NCI-H2171 (cell line): ENCODE measurements at places on chromosomes 5 and 9.

DNA sequence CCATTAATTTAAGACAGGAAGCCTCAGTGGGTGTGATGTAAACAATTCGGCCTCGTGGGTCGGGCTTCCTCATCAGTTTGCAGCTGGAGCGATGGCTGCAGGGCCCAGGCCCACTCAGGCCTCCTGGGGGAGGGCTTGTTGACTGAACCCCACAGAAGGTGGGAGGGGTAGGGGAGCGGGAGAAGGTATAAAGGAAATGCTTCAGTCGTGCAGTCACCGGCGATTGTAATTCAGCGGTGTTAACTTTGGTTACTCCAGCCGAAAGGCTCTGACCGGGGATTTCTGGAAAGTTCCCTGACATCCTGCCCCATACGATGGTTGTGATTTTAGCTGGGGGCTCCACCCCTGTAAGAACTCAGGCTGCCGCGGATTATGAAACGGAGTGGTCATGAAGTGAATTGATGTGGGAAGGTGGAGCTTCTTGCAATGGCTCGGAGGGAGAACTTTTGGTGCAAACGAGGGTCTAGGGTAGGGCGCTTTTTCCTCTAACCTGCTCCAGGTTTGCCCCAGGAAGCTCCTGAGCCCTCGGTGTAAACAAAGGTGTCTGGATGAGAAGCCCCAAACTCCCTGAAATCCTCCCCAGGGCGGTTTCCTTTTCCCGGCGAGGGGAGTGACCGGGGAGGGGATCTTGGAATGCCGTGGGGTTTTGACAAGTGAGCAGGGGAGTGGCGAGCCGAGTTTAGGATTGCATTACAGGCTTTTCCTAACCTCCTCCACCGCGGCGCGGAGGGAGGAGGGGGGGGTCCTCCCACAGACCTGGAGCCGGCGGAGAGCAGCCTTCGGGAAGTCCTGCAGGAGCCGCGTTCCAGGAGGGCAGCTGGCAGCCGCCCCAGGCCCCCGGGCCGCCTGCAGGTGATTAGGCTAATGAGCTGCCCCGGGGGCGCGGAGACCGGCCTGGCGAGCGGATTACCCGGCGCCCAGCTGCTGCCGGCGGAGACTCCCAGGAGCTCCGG lies 215.5 kb downstream of the PDZD2 start:
- peak; percentile 56 for DNase-seq

DNA sequence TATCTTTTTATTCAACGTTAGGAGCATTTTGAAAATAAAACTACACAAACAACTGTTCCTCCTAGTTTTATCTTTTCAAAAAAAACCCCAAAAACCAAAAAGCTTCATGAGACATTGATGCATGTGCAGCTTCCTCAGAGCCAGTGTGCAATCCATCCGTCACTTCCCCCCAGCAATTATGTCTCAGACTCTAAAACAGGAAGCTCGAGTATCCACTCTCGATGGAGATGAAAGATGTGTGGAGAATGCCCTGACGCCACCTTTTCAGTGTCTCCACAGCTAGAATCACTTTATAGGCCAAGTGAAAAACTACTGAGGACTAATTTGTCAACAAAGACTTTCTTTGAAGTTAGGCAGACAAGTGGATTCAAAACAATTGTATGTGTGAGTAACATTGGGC lies 408.9 kb upstream of the SMARCA2 start:
- DNase-seq = no peak

DNA sequence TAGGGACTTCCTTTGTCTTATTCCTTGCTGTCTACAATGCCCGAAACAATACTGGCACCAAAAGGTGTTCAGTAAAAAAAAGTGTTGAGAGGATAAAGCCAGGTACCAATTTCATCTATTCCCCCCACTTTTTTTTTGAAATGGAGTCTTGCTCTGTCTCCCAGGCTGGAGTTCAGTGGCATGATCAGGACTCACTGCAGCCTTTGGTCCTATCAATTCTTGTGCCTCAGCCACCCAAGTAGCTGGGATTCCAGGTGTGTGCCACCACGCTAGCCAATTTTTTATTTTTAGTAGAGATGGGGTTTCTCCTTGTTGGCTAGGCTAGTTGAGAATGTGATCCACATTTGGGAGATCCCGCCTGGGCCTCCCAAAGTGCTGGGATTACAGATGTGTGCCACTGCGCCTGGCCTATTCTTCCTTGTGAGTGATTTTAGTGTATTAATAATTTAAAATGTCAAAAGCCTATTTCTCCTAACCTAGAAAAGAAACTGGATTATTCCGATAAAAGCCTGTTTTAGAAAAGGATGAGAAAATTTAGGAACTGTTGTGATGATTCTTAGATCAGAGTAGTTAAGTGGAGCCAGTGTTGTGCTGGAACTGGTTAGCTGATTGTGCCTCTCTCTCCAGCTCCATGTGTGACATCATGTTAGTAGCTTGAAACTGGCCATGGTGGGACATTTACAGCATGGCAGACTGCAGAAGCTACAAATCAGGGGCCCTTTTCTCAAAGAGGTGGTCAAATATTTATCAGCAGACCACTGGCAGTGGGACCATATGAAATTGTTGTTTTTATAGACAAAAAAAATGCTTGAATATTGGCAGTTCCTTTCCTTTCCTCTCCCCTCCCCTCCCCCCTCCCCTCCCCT lies 14.3 kb downstream of the CDC42SE2 start:
- DNase-seq = no peak

DNA sequence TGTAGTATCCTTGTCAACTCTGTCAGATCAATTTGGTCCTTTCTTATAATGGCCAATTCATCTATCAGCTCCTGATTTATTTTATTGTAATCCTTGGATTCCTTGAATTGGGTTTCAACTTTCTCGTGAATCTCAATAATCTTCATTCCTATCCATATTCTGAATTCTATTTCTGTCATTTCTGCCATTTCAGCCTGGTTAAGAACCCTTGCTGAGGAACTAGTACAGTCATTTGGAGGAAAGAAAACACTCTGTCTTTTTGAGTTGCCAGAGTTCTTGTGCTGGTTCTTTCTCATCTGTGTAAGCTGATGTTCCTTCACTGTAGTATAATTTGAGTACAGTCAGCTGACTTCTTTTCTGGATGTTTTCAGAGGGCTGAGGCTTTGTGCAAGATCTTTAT lies 84.5 kb downstream of the CETN3 start:
- DNase-seq = no peak

- no peak for DNase-seq
Observed at GRCh38 chr5:97094579-97095317, 47.7 kb downstream of the LIX1 start.

GRCh38 chr5:77709993-77710685 lies 66.0 kb downstream of the TBCA start:
- no peak for DNase-seq

DNA sequence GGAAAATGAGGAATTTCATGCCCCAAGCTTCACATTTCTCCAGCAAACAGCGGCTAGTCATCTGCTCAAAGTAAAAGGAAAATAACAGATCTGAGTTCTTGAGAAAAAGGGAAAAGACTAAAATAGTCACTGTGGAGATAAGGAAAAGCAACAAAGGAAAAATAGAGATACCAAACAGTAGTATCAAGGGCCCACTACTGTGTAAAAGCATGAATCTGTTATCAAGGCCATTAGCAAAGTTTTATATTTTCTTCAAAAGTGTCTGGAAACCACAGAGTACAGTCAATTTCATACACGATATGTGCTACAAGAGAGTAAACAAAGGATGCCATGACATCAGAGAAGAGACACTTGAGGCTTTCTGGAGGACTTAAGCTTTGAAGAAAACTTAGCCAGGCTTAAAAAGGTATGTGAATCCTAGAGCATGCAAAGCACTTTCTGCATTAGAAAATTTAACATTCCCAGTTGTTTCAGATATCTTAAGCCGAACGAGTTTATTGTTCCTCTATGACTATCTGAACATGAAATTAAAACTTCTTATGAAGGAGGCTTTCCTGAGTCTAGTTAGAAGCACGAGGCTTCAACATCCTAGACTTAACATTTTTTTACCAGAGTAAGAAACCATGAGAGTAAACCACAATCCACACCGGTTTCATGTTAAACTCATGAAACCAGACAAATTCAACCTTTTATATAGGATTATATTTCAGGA lies 1.2 kb downstream of the TTC33 start:
- DNase-seq = no peak

- DNase-seq = no peak
Observed at GRCh38 chr5:43113546-43113945, 7.2 kb upstream of the ZNF131 start.

GRCh38 chr5:5380298-5380697 lies 42.2 kb upstream of the ICE1 start:
- DNase-seq = no peak

DNA sequence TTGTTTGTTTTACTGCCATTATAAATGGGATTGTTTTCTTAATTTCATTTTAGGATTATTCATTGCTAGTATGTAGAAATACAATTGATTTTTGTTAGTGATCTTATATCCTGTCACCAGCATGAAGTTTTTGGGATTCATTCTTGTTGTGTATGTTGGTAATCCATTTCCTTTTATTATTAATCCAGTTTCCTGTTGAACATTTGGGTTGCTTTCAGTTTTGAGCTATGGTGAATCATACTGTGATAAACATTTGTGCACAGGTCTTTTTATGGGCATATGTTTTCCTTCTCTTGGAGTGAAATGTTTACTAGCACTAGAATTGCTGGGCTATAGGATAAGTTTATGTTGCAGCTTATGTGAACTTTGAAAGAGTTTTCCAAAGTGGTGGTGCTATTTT lies 69.6 kb downstream of the MAN2A1 start:
- DNase-seq = no peak

GRCh38 chr9:136313111-136314055 lies 9.5 kb upstream of the CCDC187 start:
- no peak for DNase-seq

DNA sequence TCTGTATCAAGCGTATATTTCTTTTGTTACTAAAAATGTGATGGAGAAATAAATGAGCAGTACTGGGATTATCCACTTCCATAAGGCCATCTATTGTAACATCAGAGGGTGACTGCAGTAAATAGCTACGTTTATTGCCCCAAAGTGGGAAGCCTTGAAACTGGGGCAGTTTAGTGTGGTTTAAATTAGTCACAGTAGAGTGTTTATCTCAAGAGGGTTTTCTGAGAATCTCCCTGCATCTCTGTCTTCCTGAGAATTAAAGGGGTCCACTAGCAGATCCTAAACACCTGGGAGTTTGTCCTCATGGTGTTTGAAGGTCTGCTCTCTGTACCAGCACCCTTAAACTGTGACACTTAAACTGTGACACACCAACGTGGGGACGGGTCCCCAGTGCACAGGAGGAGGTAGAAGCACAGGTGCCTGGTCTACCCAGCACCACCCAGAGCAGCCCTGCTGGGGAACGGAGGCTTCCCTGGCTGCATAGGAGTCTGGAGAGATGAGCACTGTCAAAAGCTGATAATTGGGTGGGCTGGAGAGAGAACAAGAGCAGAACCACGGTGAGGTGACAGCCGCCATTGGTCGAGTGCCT lies 25.2 kb downstream of the PRRC2B start:
- no peak for DNase-seq

DNA sequence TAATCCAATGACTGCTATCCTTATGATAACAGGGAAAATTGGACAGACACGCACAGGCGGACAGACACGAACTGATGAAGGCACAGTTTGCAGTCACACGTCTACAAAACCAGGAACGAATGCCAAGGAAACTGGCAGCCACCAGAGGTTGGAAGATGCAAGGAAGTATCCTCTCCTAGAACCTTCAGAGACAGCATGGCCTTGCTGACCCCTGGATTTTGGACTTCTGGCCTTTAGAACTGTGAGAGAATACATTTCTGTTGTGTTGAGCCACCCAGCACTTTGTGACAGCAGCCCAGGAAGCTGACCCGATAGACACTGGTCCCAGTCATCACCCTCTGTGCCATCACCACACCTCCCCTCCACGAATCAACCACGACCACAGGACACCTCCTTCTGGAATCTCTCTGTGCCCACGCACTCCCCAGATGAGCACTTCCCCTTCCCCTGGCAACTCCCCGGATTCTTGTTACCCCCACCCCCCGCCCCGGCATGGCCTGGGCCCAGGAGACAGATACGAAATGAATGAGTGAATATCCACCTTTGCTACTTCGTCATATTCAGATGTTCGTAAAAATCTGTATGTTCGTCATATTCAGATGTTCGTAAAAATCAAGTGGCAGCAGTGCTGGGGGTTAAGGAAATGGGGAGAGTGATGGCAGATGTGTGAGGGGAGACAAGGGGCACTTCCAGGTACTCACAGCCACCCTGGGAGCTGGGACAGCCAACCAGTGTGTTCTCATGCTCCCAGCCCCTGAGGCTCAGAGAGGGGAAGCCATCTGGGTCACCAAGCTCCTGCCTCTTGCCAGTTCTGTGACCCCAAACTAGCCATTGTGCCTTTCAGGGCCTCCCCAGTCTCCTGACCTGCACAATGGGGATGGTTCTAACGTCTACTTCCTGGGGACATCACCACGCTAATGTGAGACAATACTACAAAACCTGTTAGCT lies 18.5 kb downstream of the GBGT1 start:
- no peak for DNase-seq

GRCh38 chr9:109382182-109382581 lies 61.3 kb upstream of the EPB41L4B start:
- no peak for DNase-seq
